ENCODE measurements at places on chromosomes 2 and 18. TPM values are rescaled to one million over a fixed set of nuclear protein-coding genes. Genes with fewer than 3 reads are reported as not detected.

Gene POTEI
- not detected for total RNA-seq

Gene PRKAG3
- total RNA-seq: under 0.01 TPM

Gene C2orf69
- total RNA-seq: 20.3 TPM

Gene RAB6C
- not detected for total RNA-seq

Gene CCDC74B
- 5.4 TPM for total RNA-seq

Gene EVX2
- total RNA-seq: under 0.01 TPM

DNA sequence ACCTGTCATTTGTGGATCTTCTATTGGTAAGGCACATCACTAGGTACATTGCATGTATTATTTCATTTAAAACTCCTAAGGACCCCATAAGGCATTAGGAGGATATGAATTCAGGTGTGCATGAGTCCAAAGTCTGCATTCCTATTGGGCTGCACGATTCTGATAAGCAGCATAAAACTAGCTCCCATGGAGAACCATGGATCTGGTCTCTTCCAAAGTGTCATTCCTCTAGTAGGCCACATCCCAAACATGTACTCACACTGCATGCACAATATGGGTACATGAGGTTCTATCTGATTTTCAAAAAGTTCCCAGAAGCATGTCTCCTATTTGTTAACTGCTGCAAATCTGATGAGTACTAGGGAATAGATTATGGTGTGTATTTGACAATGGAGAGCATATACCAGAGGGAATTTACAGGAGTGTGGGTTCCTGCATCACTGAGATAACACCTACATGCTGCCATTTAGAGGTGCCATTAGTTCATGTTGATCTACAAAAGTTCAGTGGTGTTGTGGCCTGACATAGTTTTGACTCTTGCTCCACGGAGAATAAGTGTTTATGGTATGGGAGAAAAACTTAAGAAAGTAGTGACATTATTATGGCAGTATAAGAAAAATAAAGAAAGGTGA, 11.3 kb downstream of the CYTIP start:
- no peak overlapping the region for H3K27ac ChIP-seq
- no peak for DNase-seq
- peaks cover 15% of the 10 kb centered on the region for H3K4me1 ChIP-seq
- H3K27me3 ChIP-seq: no peaks in the 10 kb centered on the region
- H3K4me3 ChIP-seq: no peak overlapping the region

DNA sequence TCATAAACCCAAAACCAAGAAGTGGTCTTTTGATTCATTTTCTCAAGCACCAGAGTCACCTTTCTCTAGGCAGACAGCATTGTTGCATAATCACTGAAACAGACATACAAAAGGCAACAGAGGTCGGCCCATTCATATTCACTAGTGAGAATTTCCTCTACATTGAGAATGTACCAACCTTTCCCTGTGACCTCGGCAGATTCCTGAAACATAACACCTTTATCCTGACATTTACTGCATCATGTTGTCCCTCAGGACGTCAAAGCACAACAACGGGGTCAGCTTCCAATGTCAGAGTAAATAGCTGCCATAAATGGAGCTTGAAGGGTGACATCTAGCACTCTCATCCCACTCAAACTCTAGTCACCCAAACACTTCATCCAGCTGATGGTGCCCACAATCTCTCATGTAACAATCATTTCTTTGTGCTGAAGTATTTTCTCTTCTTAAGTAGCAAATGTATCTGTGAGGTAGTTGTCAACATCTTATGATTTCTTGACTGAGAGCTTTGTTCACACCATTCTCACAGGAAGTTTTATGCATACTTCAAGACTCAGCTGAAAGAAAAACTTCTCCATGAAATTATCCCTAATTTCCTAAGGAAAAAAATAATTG, 802.6 kb upstream of the CHAC2 start:
- H3K27ac ChIP-seq: no peak overlapping the region
- H3K27me3 ChIP-seq: no peaks in the 10 kb centered on the region
- no peaks in the 10 kb centered on the region for H3K4me1 ChIP-seq
- DNase-seq: no peak
- no peak overlapping the region for H3K4me3 ChIP-seq

DNA sequence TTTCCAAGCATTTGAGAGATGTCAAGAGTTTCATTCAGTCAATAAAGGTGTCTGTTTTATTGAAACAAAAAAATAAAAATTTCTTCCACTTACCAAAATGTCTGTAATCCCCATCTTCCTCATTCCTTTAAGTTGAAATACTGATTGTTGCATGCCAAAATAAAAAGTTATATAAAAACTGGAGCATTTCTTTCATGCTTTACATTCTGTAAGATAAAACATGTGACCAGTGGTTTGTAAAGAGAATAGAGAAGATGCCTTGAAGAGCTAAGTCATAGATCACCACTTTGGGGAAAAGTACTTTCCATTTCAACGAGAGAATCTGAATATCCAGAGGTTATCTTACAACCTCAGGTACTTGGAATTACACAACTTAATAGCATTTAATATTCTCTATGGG, 35.9 kb upstream of the MYO1B start:
- no peak overlapping the region for H3K4me3 ChIP-seq
- no peak overlapping the region for H3K27ac ChIP-seq
- H3K36me3 ChIP-seq: no peaks in the 10 kb centered on the region
- no peak for DNase-seq
- no peaks in the 10 kb centered on the region for H3K27me3 ChIP-seq

- H3K4me1 ChIP-seq: no peaks in the 10 kb centered on the region
- no peak for DNase-seq
- H3K4me3 ChIP-seq: no peak overlapping the region
These were observed 15.4 kb upstream of the DGKD start for GRCh38 chr2:233338812-233339368.

DNA sequence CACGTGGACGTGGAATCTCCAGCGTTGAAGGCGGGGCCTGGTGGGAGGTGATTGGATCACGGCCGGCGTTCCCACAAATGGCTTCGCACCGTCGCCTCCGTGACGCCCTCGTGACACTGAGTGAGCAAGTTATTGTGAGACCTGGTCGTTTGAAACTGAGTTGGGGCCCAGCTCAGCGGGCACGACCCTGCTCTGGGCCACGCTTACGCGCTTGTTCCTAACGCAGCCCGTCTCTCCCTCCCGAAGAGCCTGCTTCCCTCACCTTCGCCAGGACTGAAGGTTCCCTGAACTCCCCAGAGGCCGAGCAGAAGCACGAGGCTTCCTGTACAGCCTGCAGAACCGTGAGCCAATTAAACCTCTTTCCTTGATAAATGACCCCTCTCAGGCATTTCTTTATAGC, 121.8 kb downstream of the RTP5 start:
- no peak overlapping the region for H3K27ac ChIP-seq
- no peaks in the 10 kb centered on the region for H3K27me3 ChIP-seq
- no peaks in the 10 kb centered on the region for H3K36me3 ChIP-seq
- no peaks in the 10 kb centered on the region for H3K4me1 ChIP-seq
- no peak for DNase-seq

DNA sequence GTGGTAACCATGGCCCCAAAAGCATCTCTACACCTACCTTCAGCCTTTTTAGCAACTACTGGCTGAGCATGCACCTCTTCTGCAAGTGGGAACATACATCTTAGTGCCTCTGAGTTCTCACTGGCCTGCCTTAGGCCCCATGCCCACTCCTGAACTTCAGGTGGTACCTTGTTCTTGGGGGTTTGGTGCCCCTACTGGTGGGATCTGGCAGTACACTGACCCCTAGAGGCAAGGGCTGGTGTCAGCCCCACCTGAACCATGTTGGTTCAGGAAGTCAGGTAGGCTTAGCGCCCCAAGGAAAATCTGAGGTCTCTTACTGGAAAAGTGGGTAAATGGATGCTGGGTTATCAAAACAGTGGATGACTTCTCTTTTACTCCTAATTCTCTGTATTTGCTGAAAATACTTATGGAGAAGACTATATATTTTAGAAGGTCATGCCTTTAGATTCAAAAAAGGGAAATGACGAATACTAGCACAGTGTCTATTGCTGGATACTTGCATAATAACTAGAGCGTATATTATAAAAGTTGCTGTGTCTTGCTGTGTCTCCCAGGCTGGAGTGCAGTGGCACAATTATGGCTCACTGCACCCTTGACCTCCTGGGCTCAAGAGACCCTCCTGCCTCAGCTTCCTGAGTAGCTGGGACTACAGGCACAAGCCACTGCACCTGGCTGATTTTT, 84.6 kb downstream of the RAB31 start:
- no peaks in the 10 kb centered on the region for H3K27me3 ChIP-seq
- H3K36me3 ChIP-seq: peaks cover 2% of the 10 kb centered on the region
- H3K4me1 ChIP-seq: peaks cover 3% of the 10 kb centered on the region
- no peak for DNase-seq
- H3K4me3 ChIP-seq: no peak overlapping the region

DNA sequence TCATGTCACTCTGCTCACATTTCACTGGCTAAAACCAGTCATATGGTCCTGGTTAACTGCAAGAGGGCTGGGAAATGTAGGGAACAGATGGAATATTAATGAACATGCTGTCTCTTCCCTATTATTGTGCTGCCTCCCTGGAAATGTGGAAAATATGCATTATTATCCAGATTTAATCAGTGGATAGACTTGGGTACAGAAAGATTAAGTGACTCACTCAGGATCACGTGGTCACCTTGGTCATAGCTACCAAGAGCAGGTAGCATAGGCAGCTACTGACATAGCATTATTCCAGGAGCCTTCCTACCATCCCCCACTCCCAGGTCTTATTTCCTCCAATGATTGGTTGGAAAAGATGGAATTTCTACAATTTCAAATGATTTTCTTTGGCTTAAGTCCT, 141.1 kb downstream of the HRH4 start:
- H3K27me3 ChIP-seq: no peaks in the 10 kb centered on the region
- H3K36me3 ChIP-seq: no peaks in the 10 kb centered on the region
- H3K27ac ChIP-seq: no peak overlapping the region
- DNase-seq: no peak
- no peaks in the 10 kb centered on the region for H3K4me1 ChIP-seq
- H3K4me3 ChIP-seq: no peak overlapping the region

GRCh38 chr2:202154613-202155012, 81.6 kb downstream of the KIAA2012 start:
- no peak overlapping the region for H3K27ac ChIP-seq
- no peaks in the 10 kb centered on the region for H3K36me3 ChIP-seq
- DNase-seq: no peak
- no peak overlapping the region for H3K4me3 ChIP-seq

GRCh38 chr2:148813603-148814065, 61.4 kb upstream of the KIF5C start:
- peaks cover 18% of the 10 kb centered on the region for H3K27me3 ChIP-seq
- no peaks in the 10 kb centered on the region for H3K36me3 ChIP-seq
- H3K27ac ChIP-seq: no peak overlapping the region
- DNase-seq: no peak
- H3K4me3 ChIP-seq: no peak overlapping the region

GRCh38 chr2:226691255-226691654, 108.4 kb downstream of the IRS1 start:
- DNase-seq: no peak
- H3K27me3 ChIP-seq: no peaks in the 10 kb centered on the region
- peaks cover 7% of the 10 kb centered on the region for H3K4me1 ChIP-seq
- no peak overlapping the region for H3K4me3 ChIP-seq
- no peaks in the 10 kb centered on the region for H3K36me3 ChIP-seq

- no peaks in the 10 kb centered on the region for H3K36me3 ChIP-seq
- H3K27me3 ChIP-seq: peaks cover 2% of the 10 kb centered on the region
- no peak for DNase-seq
- H3K4me3 ChIP-seq: no peak overlapping the region
- no peaks in the 10 kb centered on the region for H3K4me1 ChIP-seq
These were observed 17.1 kb downstream of the VSNL1 start for GRCh38 chr2:17557596-17557995.

DNA sequence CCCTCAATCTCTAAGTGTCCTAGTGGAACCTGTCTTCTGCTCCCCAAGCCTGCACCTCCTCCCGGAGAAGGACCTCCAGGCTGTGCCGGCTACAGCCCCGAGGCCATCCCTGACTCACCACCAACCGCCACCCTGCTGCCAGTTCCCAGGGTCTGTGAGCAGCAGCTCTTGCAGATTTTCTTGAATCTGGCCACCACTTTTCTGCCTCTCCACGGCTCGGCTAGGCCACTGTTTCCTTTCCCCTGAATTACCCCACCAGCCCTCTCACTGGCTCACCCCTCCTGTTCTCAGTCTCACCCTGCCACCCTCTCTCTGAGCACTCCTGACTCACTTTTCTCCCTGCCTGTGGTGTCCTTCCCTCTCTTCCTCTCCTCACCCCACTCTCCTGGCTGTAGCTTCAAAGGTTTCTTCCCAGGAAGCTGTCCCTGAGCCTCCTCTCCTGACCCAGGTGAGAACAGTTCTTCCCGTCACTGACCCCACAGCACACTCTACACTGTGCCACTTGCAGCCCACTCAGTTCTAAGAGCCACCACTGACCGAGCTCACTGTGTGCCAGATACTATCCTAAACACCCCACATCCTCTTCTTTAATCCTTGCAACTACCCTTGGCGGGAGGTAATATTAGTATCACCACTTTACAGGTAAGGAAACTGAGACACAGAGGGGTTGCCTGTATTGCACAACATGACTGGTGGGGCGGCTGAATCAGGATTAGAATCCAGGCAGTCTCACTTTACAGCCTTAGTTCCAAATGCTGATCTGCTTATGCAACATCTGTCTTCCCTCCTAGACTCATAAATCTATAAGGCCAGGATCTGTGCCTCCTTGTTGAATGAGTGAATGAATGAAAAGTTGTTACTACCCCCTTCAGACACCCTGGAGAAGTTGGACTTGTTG, 111.6 kb downstream of the SMAD7 start:
- H3K4me3 ChIP-seq: peak overlapping the region; percentile 1
- H3K27me3 ChIP-seq: no peaks in the 10 kb centered on the region
- peaks cover 60% of the 10 kb centered on the region for H3K4me1 ChIP-seq
- no peaks in the 10 kb centered on the region for H3K36me3 ChIP-seq
- peak; percentile 96 for DNase-seq
- H3K27ac ChIP-seq: peak overlapping the region; percentile 86

- H3K36me3 ChIP-seq: no peaks in the 10 kb centered on the region
- H3K27me3 ChIP-seq: no peaks in the 10 kb centered on the region
- no peak for DNase-seq
- H3K4me3 ChIP-seq: no peak overlapping the region
These were observed 12.0 kb downstream of the LIPG start for GRCh38 chr18:49573835-49574234.

DNA sequence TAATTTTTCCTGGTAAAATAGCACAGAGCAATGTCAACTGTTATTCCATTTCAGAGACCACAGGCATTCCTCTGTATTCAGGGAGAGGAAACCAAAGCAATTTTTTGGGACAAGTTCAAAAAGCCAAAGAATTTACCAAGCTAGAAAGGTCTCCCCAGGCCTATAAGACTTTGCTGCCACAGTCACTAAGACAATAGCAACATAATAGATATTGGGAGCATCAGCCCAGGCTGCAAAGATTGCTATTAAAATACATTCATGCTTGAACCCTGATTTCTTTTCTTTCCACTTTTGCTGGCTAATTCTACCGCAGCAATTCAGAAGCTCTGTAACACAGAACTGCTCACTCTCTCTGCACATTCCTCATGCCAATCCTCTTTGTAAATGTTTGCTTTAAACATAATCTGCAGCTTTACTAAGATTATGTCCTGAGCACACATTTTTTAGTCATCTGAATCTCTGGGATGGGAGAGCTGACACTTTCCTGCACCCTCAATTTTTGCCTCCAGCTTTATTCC, 76.3 kb downstream of the CLHC1 start:
- H3K4me3 ChIP-seq: peak overlapping the region; percentile 21
- peak overlapping the region; percentile 82 for H3K27ac ChIP-seq
- peak; percentile 77 for DNase-seq
- H3K27me3 ChIP-seq: no peaks in the 10 kb centered on the region
- peaks cover 62% of the 10 kb centered on the region for H3K4me1 ChIP-seq

GRCh38 chr2:187266147-187266546, 181.9 kb downstream of the CALCRL start:
- no peaks in the 10 kb centered on the region for H3K27me3 ChIP-seq
- H3K4me1 ChIP-seq: no peaks in the 10 kb centered on the region
- no peak for DNase-seq
- H3K4me3 ChIP-seq: no peak overlapping the region
- no peaks in the 10 kb centered on the region for H3K36me3 ChIP-seq

Measured in osteoblast (primary cell).